ENCODE measurements at places on chromosomes 4 and X.

DNA sequence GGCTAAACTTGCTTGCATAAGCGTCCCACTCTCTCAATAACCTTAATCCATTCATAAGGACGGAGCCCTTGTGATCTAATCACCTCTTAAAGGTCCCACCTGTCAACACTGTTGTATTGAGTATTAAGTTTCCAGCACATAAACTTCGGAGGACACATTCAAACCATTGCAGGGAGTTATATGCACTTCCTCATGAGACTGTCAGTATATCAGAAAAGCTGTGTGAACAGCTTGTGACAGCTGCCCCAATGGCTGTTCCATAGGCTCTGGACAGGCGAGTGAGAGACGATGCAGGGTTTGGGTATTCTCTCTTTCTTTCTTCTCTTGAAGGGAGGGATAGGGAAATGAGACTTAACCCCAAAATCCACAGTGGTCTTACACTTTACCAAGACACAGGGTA, 64.2 kb upstream of the RPL34 start:
- no peak for DNase-seq

GRCh38 chr4:138774940-138775339, 240.6 kb upstream of the NOCT start:
- DNase-seq, result peak; percentile 74

DNA sequence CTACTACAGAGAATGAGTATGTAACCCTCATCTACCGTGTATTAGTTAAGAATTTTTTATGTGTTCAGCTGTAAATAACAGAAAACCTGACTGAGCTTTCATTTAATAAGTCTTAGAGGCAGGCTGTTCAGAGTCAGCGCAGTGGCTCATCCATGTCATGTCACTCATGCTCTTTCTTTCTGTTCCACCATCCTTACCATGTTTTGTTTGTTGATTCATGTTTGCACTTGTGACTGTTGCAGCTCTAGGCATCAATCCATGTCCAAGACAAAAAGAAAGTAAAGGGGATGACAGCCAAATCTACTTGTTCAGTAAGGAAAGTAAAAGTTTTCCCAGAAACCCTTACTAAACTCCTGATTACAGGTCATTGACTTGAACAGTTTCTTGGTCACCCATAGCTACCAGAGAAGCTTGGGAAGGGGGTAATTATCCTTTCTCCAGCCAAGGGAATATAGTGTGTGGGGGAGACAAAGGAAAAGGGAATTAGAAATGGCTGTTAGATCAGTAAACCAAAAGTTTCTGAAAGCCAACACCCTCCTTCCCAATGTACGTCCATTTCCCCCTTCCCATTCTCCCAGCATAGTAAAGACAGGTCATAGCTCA, 9.0 kb downstream of the ART3 start:
- DNase-seq, result no peak

- DNase-seq, result no peak
Measured at GRCh38 chr4:4919927-4920326, 60.5 kb downstream of the MSX1 start.

- no peak for DNase-seq
Measured at GRCh38 chr4:165208741-165209388, 1.5 kb downstream of the KLHL2 start.

DNA sequence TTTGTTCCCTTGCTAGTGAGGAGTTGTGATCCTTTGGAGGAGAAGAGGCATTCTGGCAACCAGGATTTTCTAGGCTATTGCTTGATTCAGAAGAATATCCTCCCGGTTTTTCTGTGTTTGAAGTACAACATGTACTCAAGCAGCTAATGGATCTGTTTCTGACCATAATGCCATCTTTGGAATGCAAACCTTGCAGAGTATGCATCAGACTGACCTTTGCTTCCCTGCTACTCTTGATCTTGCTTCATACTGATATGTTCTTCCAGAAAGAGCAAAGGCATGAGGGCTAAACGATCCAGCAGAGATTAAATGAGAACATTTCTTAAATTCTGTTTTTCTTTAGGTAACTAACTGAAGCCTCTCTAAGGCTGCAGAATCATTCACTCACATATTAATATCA, 265.4 kb upstream of the SLC7A11 start:
- DNase-seq, result no peak

- no peak for DNase-seq
Measured at GRCh38 chr4:150395872-150396271, 186.1 kb upstream of the MAB21L2 start.

DNA sequence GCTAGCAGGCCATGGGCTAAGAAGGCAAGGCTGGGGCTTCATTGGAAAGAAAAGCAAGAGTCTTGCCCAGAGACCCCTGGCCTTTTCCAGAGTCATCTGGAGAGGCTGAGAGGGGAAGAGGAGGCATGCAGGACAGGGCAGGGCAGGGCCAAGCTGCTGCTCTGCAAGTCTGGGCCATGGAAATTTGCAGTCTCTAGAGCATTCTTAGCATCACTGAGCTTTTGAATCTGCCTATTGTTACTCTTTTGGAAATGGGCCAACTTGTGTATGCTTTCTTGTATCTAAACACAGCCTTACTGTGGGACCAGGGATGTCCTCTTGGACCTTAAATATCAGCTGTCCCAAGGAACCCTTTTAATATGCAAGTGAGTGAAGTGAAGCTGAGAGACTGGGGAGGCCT, 560.5 kb downstream of the MID1IP1 start:
- DNase-seq, result no peak

DNA sequence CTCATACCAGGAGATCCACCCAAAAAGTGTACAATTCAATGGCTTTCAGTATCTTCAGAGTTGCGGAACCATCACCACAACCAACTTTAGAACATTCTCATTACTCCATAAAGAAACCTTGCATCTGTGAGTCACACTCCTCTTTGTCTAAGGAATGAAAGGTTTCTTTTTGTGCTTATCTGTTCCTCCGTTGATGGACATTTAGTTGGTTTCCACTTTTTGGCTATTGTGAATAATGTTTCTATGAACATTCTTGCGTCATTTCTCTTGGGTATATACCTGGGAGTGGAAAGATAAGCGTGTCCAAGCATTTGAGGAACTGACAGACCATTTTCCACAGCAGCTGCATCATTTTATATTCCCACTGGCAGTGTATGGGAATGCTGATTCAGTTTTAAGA, 10.6 kb downstream of the FAM184B start:
- peak; percentile 55 for DNase-seq

- no peak for DNase-seq
Measured at GRCh38 chrX:50876551-50876950, 34.0 kb upstream of the BMP15 start.

- DNase-seq, result peak; percentile 92
Measured at GRCh38 chrX:130120746-130121504, 10.6 kb upstream of the ELF4 start.

DNA sequence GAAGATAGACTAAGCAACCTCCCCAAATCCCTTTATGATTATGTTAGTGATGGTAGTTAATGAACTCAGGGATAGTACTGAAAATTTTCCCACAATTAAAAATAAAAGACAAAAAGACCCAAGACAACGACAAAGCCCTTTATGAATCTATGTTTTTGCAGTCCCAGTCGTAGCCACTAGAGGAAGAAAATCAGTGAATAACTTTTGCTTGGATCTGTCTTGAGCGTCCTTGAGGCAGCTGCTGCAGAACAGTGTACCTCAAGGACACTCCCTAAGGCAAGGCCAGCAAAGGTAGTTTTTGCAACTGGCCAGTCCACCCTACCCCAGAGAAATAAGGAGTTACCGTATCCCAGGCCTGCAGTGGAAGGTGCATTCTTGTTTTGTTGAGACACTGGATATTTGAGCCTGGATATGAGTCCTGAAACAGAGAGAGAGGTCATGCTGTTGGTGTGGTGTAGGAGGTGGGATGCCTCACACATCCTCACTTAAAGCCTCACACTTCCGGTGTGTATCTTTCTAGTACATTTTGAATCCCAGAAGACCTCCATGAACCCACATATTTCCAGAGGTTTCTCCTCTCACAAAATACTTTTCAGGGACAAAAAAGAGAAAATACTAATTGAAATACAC, 8.7 kb upstream of the TIMM8A start:
- DNase-seq, result no peak

- no peak for DNase-seq
Measured at GRCh38 chrX:906586-906985, 276.0 kb downstream of the SHOX start.

DNA sequence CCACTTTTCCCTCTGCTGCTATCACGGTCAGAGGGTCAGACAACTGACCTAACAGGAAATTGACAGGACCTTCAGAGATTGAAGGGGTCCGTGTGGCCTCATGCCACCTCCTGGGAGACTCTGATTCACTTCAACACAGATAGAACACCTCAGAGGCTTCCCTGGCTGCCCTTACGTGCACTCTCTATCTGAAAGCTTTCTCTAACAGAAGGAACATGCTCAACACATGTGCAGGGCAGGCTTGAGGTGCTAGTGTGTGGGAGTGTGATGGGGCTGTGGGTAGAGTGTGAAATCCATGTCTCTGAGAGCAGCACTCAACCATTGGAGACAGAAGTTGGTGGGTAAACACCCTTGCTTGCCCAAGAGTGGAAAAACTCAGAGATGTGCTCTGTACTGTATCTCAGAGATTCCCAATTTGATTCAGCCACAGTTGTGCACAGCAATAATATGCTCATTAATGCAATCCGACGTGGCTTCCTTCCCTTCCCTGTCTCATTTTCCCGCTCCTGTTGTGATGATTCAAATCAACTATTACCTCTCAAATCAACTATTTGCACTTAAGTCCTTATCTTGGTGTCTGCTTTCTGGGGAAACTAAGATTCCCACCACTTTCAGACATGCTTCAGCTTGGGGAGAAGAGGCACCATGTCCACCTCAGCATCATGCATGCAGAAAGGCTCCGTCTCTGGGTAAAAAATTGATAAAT, 62.0 kb upstream of the MAGEB2 start:
- DNase-seq, result peak; percentile 1

GRCh38 chrX:69307029-69307428, 141.8 kb upstream of the PJA1 start:
- no peak for DNase-seq

GRCh38 chr4:87240341-87240740, 19.9 kb upstream of the KLHL8 start:
- no peak for DNase-seq

- DNase-seq, result no peak
Measured at GRCh38 chr4:109007976-109008375, 245.1 kb upstream of the ETNPPL start.

DNA sequence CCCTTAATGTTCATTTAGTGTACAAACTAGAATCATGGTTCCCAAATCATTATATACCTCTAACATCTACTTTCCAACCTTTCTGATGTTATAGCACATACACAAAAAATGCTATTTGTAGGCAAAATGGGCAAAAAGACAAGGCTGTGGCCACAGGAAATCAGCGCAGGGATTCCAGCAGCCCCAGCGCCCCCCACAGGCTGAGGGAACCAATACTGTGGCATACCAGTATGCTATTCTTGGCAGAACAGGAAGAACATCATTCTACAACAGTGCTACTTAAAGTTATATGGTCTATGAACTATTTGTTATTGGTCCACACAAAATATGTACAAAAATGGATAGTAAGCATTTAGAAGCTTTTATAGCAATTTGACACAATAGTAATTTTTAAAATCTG, 25.3 kb downstream of the STEEP1 start:
- DNase-seq, result peak; percentile 2

DNA sequence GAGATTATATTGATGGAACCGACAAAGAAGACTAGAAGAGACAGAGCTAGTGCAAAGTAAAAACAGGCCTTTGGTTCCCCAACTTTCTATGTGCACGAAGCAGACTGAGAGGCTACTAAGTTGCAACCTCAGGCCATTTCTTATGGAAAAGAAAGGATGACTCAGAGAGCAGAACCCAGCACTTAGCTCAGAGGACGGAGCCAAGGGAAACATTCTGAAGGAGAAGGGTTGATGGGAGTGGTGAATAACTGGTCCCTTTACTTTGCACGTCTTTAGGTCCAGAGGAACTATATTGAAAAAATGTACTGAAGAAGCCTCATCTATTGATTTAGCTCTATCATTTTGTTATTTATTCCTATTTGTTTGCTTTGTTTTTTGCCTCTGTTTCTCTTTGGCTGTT, 182.1 kb downstream of the CPE start:
- DNase-seq, result no peak

DNA sequence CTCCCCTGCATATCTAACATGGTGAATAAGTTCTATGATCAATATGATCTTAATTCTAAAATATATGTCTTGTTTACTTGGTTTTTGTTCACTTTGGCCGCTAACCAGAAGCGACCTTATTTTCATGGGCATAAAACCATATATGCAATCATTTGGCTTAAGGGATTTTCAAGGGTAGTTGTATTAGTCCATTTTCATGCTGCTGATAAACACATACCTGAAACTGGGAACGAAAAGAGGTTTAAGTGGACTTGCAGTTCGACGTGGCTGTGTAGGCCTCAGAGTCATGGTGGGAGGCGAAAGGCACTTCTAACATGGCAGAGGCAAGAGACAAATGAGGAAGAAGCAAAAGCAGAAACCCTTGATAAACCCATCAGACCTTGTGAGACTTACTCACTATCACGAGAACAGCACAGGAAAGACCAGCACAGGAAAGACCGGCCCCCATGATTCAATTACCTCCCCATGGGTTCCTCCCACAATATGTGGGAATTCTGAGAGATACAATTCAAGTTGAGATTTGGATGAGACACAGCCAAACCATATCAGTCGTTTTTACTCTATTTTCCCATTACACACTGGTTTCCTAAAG, 114.3 kb upstream of the CPEB2 start:
- DNase-seq, result peak; percentile 51

- DNase-seq, result peak; percentile 89
Measured at GRCh38 chr4:75698162-75698962, 25.2 kb upstream of the G3BP2 start.

DNA sequence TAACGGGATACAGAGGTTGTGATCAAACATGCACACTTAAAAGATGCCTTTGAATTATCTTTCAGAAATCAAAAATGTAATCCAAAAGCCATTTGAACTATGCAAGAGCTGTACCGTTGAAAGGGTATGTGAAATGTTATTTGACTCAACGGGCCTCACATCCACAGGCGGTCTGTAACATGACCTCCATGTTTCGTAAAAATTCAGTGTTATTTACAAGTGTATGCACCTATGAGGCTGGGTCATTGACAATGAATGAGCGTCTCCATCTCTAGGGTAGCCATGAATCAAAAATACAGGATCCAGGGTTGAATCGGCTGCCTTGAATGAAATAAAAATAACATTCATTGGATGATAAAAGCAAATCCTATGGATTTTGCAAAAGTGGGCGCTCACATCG, 100.1 kb downstream of the CRLF2 start:
- no peak for DNase-seq

DNA sequence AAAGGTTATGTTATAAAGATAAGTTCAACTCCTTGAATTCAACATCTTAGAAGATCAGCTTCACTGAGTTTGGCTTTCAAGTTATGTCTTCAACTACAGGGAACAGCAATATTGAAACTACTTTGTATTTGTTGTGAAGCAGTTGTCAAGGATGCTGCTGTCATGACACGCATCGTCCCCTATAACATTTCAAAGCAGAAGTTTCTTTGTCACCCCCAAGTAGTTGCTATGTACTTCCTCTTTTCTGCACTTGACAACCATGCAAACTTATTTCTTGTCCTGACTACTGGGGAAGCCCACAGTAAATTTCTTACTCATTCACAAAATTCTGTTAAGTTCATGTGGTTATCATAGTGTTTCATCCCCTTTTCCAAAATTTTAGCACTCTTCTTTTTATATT, 14.3 kb downstream of the ANTXR2 start:
- DNase-seq, result peak; percentile 88

- no peak for DNase-seq
Measured at GRCh38 chr4:119564106-119564505, 64.5 kb downstream of the PDE5A start.

GRCh38 chr4:168587411-168588125, 90.7 kb downstream of the PALLD start:
- no peak for DNase-seq

- DNase-seq, result no peak
Measured at GRCh38 chr4:153844144-153844543, 55.3 kb upstream of the SFRP2 start.

- DNase-seq, result no peak
Measured at GRCh38 chrX:41684138-41684537, 4.6 kb upstream of the GPR34 start.

Data from OCI-M1 (cell line).